ENCODE measurements at places on chromosomes 13 and 19. TPM values are rescaled to one million over a fixed set of nuclear protein-coding genes. Genes with fewer than 3 reads are reported as not detected.

- no peak for DNase-seq
These were observed 713.4 kb upstream of the PCDH20 start for GRCh38 chr13:62129000-62129551.

DNA sequence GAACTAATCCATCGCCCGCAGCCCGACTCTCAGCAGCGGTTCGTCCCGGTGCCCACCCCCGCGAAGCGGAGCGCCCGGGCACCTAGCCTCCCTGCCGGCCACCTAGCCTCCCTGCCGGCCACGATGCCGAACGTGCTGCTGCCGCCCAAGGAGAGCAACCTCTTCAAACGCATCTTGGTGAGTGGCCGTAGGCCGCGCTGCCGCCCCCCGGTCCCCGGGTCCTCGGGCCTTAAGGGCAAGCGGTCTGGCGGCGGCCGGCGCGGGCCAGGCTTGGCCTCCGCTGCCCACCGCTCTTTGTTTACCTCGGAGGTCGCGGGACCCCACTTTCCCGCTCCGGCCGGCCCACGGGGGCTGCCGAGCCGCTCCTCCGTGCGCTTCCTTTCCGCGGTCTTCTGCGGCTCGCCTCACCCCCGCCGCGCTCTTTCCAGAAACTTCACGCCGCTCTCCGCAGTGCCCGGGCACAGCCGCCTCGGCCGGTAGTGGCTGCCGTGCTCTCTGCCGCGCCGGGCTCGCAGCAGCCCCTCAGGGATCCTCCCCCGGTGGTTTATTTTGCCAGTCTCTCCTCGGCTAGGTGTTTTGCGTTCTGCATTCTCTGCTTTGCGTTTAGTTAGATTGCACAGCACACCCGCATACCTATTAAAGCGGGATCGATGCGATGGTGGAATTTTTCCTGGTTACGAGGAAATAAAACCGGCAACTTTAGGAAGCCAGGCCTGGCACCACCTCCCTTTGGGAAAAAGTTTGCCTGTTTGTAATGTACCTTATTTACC is 524 bp downstream of the NAA16 start:
- DNase-seq = peak; percentile 46

- no peak for DNase-seq
These were observed 72.8 kb upstream of the CLDN10 start for GRCh38 chr13:95479731-95480130.

- no peak for DNase-seq
These were observed 58.1 kb downstream of the TRPC4 start for GRCh38 chr13:37811441-37811840.

DNA sequence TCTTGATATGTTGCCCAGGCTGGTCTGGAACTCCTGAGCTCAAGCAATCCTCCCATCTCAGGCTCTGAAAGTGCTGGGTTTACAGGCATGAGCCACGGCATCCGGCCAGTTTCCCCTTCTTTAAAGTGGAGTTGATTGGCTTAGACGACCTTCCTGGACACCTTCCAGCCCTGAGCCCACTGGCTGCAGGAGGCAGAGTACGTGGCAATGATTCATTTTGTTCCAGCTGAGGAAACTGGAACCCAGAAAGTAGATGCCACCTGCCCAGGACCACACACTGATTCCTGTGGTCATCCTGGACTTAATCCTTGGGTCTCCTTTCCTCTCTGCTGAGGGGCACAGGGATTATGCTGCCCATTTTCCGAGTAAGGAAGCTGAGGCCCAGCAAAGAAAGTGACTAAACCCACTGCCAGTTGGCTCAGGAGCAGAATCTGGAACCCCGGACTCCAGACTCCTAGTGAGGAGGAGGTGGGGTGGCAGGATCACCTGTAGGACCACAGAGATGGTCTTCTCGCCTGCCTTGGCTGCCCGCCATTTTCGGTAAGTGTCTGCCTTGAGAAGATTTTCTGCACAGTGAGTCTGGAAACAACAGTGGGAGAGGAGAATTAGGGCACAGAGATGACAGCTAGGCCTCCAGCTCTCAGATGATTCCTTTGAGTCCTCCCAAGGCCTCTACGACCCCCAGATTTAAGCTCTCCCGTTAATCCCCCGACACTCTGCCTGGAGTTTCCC is 737 bp downstream of the XRCC1 start:
- no peak for DNase-seq

DNA sequence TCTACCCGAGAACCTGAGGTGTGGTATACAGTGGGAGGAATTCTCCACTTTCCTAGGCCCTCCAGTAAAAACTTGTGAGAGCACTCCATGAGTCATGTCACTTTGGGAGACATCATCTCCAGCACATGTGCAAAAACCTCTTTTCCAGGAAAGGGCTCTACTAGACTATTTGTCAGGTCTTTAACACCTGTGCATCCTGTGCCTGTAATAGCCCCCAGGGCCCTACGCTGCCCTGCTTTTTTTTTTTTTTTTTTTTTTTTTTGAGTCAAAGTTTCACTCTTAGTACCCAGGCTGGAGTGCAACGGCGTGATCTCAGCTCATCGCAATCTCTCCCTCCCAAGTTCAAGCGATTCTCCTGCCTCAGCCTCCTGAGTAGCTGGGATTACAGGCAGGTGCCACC is 1.7 kb upstream of the ERVV-1 start:
- DNase-seq = no peak

GRCh38 chr19:46411925-46412649 is 1.3 kb downstream of the CCDC8 start:
- no peak for DNase-seq

GRCh38 chr13:29801737-29802305 is 48.6 kb downstream of the UBL3 start:
- peak; percentile 7 for DNase-seq

DNA sequence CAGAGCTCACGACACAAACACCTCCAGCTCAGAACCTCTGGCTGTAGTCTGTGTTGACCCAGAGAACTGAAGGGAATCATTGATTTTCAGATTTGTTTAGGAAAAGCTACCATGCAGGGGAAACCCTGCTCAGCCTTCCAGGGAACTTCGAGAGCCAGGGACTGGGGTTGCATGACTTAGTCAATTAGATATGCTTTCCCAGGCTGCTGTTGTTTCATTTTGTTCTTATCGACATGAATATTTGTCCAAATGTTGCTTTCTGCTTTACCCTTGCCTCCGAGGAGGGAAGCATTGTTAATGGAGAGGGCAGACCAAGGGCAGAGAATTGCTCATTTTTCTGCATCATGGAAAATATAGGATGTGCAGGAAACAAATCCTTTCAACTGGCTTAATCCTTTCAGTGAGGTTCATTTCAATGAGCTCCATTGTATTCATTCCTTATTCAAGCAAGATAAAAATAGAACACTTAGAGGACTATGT is 82.5 kb downstream of the KLF5 start:
- no peak for DNase-seq

Gene LIM2
- not detected for total RNA-seq

Gene IZUMO2
- total RNA-seq = not detected

Gene VAV1
- total RNA-seq = 3.9 TPM
